ENCODE measurements at places on chromosomes 3 and 15.
A peak's percentile ranks its signal among the peaks of the same experiment; 100 is the strongest.

DNA sequence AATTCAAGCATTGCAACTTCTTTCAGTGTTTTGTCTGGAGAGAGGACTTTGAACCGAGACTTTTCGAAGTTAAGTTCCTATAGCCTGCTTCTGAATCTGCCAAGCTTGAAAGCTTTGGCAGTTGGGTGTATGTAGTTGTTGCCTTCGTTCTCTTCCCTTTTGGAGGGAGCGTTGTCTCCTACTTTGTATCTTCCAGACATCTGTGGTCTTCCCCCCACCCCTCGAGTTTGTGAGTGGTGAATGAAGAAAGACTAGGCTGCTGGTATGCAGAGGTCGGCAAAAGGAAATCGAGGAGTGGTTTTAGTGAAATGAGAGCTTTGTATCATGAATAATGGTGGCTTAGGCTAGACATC is 1.3 kb downstream of the CTNNB1 start:
- peak; percentile 39 for DNase-seq
- no peaks in the 10 kb centered on the region for H3K27me3 ChIP-seq
- H3K4me3 ChIP-seq = peak overlapping the region; percentile 90

- peak overlapping the region; percentile 22 for H3K27ac ChIP-seq
- DNase-seq = peak; percentile 37
- H3K36me3 ChIP-seq = no peaks in the 10 kb centered on the region
- H3K4me1 ChIP-seq = peaks cover 19% of the 10 kb centered on the region
Measured at GRCh38 chr15:70023769-70024491, 73.8 kb downstream of the TLE3 start.

- DNase-seq = no peak
- no peaks in the 10 kb centered on the region for H3K27me3 ChIP-seq
- H3K27ac ChIP-seq = no peak overlapping the region
- no peaks in the 10 kb centered on the region for H3K4me1 ChIP-seq
Measured at GRCh38 chr15:90553248-90553745, 23.6 kb downstream of the CRTC3 start.

- peaks cover 8% of the 10 kb centered on the region for H3K4me1 ChIP-seq
- no peaks in the 10 kb centered on the region for H3K27me3 ChIP-seq
- H3K36me3 ChIP-seq = no peaks in the 10 kb centered on the region
Measured at GRCh38 chr3:186609247-186609868, 3.5 kb upstream of the AHSG start.

GRCh38 chr15:84859144-84859543 is 25.3 kb upstream of the SLC28A1 start:
- H3K36me3 ChIP-seq = no peaks in the 10 kb centered on the region
- H3K27me3 ChIP-seq = no peaks in the 10 kb centered on the region
- H3K4me1 ChIP-seq = peaks cover 47% of the 10 kb centered on the region
- peak; percentile 98 for DNase-seq
- H3K4me3 ChIP-seq = peak overlapping the region; percentile 26

- H3K36me3 ChIP-seq = no peaks in the 10 kb centered on the region
- no peaks in the 10 kb centered on the region for H3K4me1 ChIP-seq
- no peak for DNase-seq
- H3K27ac ChIP-seq = no peak overlapping the region
- no peaks in the 10 kb centered on the region for H3K27me3 ChIP-seq
Measured at GRCh38 chr3:137343283-137343682, 385.5 kb downstream of the IL20RB start.

GRCh38 chr3:156792114-156792513 is 34.0 kb upstream of the LEKR1 start:
- no peaks in the 10 kb centered on the region for H3K27me3 ChIP-seq
- no peak for DNase-seq
- H3K4me3 ChIP-seq = no peak overlapping the region
- H3K36me3 ChIP-seq = no peaks in the 10 kb centered on the region

DNA sequence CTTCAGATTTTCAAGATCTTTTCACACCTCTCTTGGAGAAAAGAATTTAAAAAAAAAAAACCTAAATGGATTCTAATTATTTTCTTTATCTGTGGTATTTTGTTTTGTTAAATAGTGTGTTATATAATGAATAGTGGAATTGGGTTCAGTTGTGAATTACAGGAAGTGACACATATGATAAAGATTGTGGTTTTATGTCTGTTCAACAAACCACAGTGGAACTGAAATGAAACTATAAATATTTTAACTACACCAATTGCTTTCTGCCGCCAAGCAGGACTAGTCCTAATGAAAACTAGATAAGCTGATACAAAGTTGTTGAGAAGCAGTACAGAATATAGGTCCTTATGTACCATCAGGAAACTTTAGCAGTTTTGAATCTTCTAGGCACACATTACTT is 121.6 kb downstream of the UBE2E2 start:
- no peaks in the 10 kb centered on the region for H3K36me3 ChIP-seq
- peak overlapping the region; percentile 29 for H3K27ac ChIP-seq
- DNase-seq = peak; percentile 73

DNA sequence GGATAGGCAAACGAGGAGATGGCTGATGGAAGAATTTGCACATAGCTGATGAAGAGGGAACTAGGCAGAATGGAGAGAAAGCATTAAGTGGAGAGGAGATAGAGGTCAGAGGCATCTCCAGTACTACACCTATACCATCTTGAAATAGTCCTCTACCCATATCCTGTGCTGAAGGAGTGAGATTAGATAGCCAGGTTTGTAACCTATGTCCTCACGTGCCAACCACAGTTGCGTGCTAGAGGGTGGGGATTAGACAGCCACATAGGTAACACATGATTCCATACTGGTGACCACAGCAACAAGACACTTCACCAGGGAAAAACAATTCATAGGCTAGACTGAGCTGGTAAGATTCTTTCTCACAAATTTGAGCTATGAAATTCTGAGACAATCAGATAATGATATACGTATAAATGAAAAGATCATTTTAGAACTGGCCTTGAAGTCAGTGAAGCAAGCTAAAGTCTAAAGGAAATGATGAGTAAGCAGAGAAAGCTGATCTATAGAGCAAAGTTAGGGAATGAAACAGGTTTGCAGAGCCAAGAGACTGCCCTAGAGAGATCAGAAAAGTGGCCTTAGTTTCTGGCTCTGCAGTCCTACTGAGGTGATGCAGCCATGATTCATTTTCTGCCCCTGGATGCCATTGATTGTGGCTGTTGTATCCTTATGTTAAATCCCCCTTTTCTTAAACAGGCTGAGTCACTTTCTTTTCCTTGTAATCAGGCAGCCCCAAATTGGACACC is 17.7 kb downstream of the MYNN start:
- peaks cover 31% of the 10 kb centered on the region for H3K36me3 ChIP-seq
- DNase-seq = peak; percentile 44
- no peak overlapping the region for H3K27ac ChIP-seq
- H3K4me3 ChIP-seq = no peak overlapping the region

- H3K4me3 ChIP-seq = no peak overlapping the region
- peak; percentile 65 for DNase-seq
- H3K27ac ChIP-seq = no peak overlapping the region
- H3K36me3 ChIP-seq = no peaks in the 10 kb centered on the region
Measured at GRCh38 chr3:140898340-140899180, 43.1 kb upstream of the SLC25A36 start.

GRCh38 chr3:168512802-168513201 is 417.1 kb upstream of the GOLIM4 start:
- H3K4me1 ChIP-seq = no peaks in the 10 kb centered on the region
- no peak overlapping the region for H3K4me3 ChIP-seq
- H3K27ac ChIP-seq = no peak overlapping the region
- H3K27me3 ChIP-seq = no peaks in the 10 kb centered on the region
- DNase-seq = no peak

GRCh38 chr3:29178809-29179793 is 101.8 kb upstream of the RBMS3 start:
- no peak overlapping the region for H3K27ac ChIP-seq
- no peak overlapping the region for H3K4me3 ChIP-seq
- H3K27me3 ChIP-seq = no peaks in the 10 kb centered on the region
- no peak for DNase-seq
- H3K4me1 ChIP-seq = no peaks in the 10 kb centered on the region

DNA sequence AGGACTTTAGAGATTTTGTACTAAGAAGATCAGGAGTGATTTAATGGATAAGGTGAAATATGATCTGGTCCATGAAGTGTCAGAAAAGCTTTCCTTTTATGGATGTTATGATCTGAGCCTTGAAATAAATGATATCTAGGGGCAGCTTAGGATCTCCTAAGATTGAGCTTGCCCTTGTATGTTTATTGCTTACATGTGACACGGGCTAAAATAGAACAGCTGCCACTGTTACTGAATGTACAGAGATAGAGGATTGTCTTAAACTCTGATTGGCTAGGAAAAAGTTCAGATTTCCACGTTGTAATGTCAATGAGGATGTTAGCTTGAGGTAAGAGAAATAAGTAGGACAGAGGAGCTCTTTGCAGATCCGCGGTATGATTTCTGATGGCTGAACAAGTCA is 8.8 kb downstream of the FYTTD1 start:
- no peak for DNase-seq
- H3K27me3 ChIP-seq = no peaks in the 10 kb centered on the region
- H3K4me1 ChIP-seq = 0 out of 2 replicates have a peak, but pooled peaks cover 5% of the 10 kb centered on the region

GRCh38 chr15:84788500-84788899 is 28.7 kb upstream of the ALPK3 start:
- H3K4me1 ChIP-seq = no peaks in the 10 kb centered on the region
- no peak for DNase-seq
- no peaks in the 10 kb centered on the region for H3K27me3 ChIP-seq
- H3K4me3 ChIP-seq = no peak overlapping the region
- peaks cover 36% of the 10 kb centered on the region for H3K36me3 ChIP-seq

DNA sequence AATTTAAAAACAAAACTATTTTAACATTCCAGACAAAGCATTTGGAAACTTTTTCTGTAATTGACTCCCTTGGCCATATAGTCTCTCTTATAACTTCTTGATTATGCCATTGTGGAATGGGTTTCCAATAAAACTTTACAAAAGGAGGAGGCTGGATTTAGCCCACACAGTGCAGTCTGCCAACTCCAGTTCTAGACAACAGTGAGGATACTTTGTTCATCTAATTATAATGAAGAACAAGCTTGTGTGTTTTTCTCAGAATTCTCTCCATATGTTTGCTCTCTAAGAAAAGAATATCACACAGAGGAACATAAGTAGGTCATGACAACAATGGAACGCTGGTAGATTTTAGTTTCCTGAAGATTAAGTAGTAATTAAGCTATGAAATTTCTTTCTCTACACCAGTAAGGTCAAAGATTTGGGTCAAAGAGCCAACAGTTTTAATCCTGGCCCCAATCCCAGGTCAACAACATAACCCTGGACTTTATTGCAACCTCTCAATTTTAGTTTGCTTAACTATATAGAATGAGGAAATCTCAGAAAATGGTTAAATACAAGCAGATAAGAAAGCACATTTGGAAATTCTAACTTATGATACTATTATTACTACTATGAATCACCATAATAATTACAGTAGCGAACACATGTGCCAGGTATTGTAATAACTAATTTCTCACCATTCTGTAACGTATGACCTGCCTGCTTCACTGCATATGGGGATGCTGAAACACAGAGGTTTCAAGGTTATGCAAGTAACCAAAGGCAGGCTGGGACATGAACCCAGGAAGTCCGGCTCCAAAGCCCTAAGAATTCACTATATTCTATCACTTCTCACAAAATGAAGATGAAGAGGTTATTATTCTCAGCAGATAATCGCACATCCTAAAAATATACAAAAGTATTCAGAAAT is 65.7 kb downstream of the TJP1 start:
- DNase-seq = no peak
- no peaks in the 10 kb centered on the region for H3K4me1 ChIP-seq
- no peaks in the 10 kb centered on the region for H3K27me3 ChIP-seq
- no peak overlapping the region for H3K4me3 ChIP-seq

DNA sequence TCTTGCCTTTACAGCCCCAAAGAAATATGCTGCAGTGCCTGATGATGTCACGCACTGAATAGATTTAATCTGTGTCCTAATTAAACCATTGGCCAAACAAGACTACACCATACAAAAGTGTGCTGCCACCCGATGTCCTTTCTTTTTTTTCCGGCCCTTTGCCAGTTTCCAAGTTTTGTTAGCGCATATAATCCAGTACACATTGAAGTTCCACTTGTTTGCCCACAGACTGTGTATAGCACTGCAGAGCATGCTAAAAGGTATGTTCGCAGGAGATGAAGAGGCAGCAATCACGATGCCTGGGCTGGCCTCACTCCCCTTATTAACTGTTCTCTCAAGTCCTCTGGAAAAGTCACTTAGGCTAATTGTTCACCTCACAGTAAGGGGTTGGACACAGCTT is 26.8 kb downstream of the MRPS25 start:
- no peaks in the 10 kb centered on the region for H3K4me1 ChIP-seq
- H3K36me3 ChIP-seq = peaks cover 57% of the 10 kb centered on the region
- no peaks in the 10 kb centered on the region for H3K27me3 ChIP-seq

Measured in PC-3 (cell line).